Breast epithelium (tissue), 4 donors: ENCODE measurements at places on chromosomes 2 and 18. TPM values are rescaled to one million over a fixed set of nuclear protein-coding genes. Genes with fewer than 3 reads are reported as not detected.

- no peak for DNase-seq
Observed at GRCh38 chr18:29969876-29970275, 1072.7 kb downstream of the DSC3 start.

- DNase-seq = no peak
Observed at GRCh38 chr2:85441864-85442263, 23.4 kb downstream of the SH2D6 start.

DNA sequence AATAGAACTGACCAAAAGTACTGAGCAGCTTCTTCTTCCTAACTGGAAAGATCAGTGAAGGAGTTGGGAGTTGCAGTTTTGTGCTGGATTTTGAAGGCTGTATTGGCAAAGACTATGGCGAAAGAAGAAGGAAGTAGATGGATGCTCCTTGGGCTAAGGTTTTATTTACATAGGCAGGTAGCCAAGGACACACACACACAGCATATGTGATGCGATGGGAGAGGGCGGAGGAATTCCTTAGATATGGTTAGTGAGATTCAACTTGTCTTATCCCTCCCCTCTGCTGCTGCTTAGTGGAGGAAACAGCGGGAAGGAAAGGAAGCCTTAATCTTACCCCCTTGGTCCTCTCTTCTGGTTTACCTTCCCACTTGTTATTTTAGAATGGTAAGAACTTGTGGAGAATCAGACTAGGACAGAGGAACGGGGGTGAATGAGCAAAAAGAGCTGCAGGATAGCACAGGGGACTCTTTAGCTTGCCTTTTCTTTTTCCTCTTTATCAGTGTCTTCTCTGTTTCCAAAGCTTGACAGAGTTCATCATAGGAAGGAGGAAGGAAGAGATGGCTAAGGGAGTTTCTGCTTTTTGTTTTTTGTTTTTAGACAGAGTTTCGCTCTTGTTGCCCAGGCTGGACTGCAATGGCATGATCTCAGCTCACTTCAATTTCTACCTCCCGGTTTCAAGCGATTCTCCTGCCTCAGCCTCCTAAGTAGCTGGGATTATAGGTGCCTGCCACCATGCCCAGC, 87.9 kb downstream of the OSBPL6 start:
- no peak for DNase-seq

DNA sequence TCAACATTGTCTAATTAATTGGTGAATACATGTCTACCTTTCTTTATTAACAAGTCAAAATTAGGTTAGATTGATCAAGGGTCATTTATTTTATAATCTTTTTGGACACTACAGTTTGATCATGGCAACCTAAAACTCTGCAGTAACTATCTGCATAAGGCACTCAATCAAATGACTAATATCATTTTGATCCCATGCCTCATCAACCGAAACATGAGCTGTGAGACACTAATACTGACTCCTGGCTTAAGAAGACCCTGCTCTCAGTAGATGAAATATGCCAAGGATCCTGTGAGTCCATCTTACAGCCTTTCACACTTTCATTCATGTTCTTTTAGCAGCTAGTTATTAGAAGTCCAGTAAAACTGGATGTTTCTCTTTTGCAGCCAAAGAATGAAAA, 169.4 kb upstream of the CAVIN2 start:
- DNase-seq = no peak

- DNase-seq = no peak
Observed at GRCh38 chr18:33424266-33424946, 16.1 kb downstream of the CCDC178 start.

GRCh38 chr2:116952254-116952653, 862.2 kb upstream of the DDX18 start:
- no peak for DNase-seq

GRCh38 chr2:115887209-115887776, 1444.9 kb downstream of the DPP10 start:
- DNase-seq = no peak

GRCh38 chr2:237733677-237734300, 64.8 kb upstream of the RBM44 start:
- peak; percentile 74 for DNase-seq

DNA sequence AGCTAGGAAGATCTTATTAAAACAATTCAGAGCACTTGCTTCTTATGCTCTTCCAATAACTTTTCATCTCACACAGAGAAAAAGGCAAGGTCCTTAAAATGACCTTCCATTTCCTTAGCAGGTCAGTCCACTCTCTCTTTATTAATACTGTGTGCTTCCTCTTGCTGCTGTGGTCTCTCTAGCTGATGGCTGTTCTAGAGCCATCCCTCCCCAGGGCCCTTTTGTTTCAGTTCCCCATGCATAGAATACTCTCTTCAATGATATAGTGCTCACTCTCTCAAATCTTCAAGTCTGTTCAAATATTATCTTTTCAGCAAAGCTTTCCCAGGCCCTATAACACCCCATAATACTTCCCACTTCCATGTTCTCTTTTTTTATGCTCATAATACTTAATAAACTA, 469.3 kb downstream of the METTL4 start:
- DNase-seq = no peak

DNA sequence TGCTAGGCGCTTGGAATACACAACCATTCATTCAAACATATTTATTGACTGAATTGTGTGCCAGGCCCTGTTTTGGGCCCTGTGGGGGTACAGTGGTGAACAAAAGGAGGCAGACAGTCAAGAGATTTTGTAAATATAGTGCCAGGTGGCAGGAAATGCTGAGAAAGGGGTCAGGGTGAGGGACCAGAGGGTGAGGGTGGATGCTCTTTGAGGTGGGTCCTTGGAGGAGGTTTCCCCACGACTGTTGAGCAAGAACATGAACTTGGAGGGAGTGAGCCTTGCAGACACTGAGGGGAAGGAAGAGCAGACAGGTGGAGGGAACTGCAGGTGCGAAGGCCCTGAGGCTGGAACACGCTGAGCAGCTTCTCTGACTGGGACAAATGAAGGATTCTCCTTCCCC, 40.7 kb downstream of the ODC1 start:
- DNase-seq = no peak

DNA sequence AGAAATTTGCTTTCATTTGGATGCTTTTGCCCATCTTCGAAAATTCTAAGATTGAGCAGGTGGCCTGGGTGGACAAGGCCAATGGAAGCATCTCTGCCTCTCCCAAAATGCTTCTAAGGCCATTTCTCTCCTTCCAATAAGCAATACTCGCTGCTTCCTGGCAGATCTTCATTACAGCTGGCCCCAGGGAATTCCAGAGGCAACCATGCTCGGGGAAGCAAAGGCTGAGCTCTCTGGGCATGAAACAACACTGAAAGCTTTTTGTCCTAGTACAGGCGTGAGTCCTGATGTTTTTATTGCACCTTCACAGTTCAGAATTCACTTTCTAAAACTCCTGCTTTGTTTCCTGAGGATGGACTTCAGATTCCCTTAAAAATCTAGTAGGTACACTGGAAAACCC, 11.8 kb upstream of the NEDD4L start:
- DNase-seq = no peak

GRCh38 chr2:17235167-17235566, 283.1 kb downstream of the RAD51AP2 start:
- no peak for DNase-seq

DNA sequence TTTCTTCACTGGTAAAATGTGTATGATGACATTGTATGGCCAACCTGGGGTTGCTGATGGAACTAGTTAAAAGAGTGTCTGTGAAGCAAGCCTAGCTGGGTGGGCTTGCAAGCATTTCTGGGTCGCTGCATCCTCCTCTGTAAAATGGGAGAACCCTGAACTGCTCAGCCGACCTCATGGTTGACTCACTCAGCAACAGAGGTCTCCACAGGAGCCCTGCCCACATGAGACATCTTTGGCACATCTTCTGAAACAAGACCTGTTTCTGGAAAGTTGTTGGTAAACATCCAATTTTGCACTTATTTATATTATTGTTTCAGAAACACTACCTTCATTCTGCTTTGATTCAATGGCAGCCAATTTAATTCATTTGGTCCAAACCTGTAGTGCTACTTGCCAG, 52.6 kb downstream of the BCL11A start:
- DNase-seq = no peak

NGEF gene
- 1.6 TPM for total RNA-seq

ADCYAP1 gene
- total RNA-seq = 1.2 TPM

TMEM200C gene
- total RNA-seq = 0.98 TPM

SCN3A gene
- 1.6 TPM for total RNA-seq

POTEJ gene
- not detected for total RNA-seq

CTAGE1 gene
- not detected for total RNA-seq

PROKR1 gene
- not detected for total RNA-seq
